ENCODE measurements at places on chromosomes 6 and 20. TPM values are rescaled to one million over a fixed set of nuclear protein-coding genes. Genes with fewer than 3 reads are reported as not detected.

The LAMP5 gene
- not detected for total RNA-seq

The ENTPD6 gene
- 68.3 TPM for total RNA-seq

The TDRD6 gene
- total RNA-seq = not detected

The GSTA1 gene
- total RNA-seq = 0.28 TPM

The SLC16A10 gene
- total RNA-seq = 0.09 TPM

The MRPS26 gene
- 98.8 TPM for total RNA-seq

The KCNS1 gene
- total RNA-seq = 1.5 TPM

The TRIM10 gene
- not detected for total RNA-seq

The RFX6 gene
- total RNA-seq = not detected

The SOX18 gene
- total RNA-seq = 0.07 TPM

The LPA gene
- not detected for total RNA-seq

The TPBG gene
- total RNA-seq = 80.9 TPM

The ADGB gene
- total RNA-seq = not detected

The PNPLA1 gene
- 0.23 TPM for total RNA-seq

The MOG gene
- total RNA-seq = not detected

The BPI gene
- not detected for total RNA-seq

The BMP6 gene
- 0.46 TPM for total RNA-seq

The KCNQ5 gene
- total RNA-seq = 1.5 TPM

The HCRTR2 gene
- not detected for total RNA-seq

The C4B gene
- 1.1 TPM for total RNA-seq

The MRPL18 gene
- total RNA-seq = 124 TPM

The DDX27 gene
- total RNA-seq = 34.9 TPM

The ZSCAN23 gene
- total RNA-seq = 1.4 TPM

The SLC17A2 gene
- not detected for total RNA-seq

The SLC26A8 gene
- not detected for total RNA-seq

The COL20A1 gene
- total RNA-seq = not detected

The BCAS1 gene
- total RNA-seq = 0.46 TPM

The CEP250 gene
- 41.6 TPM for total RNA-seq

The PRR18 gene
- total RNA-seq = not detected

The EYA2 gene
- 12.9 TPM for total RNA-seq

The CRIP3 gene
- not detected for total RNA-seq

The POPDC3 gene
- 3.3 TPM for total RNA-seq

The HTR1E gene
- not detected for total RNA-seq

The COL19A1 gene
- total RNA-seq = not detected

The TMEM170B gene
- total RNA-seq = 0.05 TPM

The OR2H1 gene
- total RNA-seq = not detected

The PPARD gene
- 27.0 TPM for total RNA-seq

The E2F3 gene
- total RNA-seq = 4.5 TPM

The COL11A2 gene
- total RNA-seq = not detected

The CBLN4 gene
- total RNA-seq = not detected

The GABRR1 gene
- not detected for total RNA-seq

The NR2E1 gene
- total RNA-seq = not detected
